ENCODE measurements at places on chromosomes 1 and 21. TPM values are rescaled to one million over a fixed set of nuclear protein-coding genes. Genes with fewer than 3 reads are reported as not detected.

GBP2 gene
- total RNA-seq, result 55.0 TPM

CXADR gene
- 0.36 TPM for total RNA-seq

DNA sequence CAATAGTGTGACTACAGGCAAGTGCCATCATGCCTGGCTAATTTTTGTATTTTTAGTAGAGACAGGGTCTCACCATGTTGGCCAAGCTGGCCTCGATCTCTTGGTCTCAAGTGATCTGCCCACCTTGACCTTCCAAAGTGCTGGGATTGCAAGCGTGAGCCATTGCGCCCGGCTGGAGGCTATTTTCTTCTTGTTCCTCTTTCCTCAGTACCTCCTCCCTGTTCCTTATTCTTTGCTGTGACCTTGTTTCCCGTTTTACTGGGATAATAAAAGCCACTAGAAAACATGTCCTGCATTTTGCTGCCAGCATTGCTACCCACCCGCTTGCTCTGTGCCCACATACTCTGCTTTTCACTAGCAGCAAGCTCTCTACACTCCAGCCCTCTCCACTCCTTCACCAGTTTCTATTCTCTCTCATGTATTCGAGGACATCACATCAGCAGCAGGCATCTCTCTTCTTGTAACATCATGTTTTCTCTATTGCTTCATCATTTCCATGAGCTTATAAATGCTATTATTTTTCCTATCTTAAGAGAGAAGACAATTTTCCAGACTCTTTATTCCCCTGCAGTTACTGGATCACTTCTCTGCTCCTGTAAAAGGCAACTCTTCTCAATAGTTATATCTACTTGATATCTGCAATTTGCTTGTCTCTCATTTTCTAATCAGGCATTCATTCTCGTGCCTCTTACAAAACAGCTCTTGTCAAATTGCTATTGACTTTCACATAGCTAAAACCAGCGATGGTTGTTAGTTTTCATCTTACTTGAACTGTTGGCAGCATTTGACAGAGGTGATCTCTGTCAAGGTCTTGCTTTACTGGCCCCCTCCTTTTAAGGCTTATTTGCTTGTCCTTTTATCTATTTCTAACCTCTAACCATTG is 34.5 kb upstream of the C21orf91 start:
- DNase-seq, result no peak

DNA sequence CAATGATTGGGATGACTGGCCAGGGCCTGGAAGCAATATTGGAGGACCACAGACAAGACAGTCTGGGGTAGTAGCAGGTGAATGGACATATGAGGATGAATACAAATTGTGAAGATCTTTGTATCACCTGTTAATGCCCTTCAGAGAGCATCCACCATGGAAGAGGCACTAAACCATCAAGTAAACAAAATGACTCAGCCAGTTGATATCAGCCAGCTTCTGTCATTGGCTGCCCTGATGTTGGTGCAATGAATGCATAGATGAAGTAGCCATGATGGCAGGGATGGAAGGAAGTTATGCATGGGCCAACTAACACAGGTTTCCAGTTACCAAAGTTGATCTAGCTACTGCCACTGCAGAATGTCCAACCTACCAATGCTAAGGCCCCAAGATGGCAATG is 16.1 kb upstream of the ERI3 start:
- DNase-seq, result no peak

PCP4 gene
- not detected for total RNA-seq
